ENCODE measurements at places on chromosomes 4 and X. TPM values are rescaled to one million over a fixed set of nuclear protein-coding genes. Genes with fewer than 3 reads are reported as not detected.

DNA sequence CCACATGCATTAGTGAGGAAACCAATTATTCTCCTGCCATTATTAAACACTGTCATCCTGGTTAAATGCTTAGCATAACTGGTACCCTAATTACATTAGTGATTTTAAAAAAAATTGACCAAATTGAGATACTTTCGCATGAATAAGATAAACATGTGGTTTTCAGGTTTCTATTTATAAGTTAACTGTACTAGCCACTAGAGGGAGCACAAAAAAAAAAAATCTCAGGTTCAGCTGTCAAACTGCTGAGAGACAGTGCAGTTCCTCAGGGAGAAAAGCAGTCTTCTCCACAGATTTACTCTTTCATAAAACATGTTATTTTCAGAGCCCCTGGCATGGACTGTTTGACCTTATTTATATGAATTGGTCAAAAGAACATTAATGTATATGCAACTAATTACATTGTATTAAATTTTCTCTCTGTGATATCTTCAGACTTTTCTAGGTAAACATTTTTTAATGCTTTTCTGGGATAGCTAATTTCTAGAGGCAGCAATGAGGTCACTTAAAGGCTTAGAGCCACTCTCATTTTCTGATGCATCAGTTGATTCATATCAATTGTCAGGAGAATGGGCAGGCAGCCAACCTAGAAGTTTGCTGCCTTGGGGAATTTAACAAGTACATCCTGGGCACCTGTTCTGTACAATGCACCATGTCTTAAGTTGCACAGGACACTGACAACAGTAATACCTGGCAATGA, 167.5 kb downstream of the CDS1 start:
- no peak for DNase-seq

HSD17B13 gene
- not detected for total RNA-seq

IL2 gene
- total RNA-seq, result 40.7 TPM

- DNase-seq, result no peak
Measured at GRCh38 chr4:3364634-3365314, 72.0 kb downstream of the RGS12 start.

GRCh38 chr4:188701952-188702351, 562.7 kb downstream of the TRIML1 start:
- no peak for DNase-seq

LRP2BP gene
- 0.41 TPM for total RNA-seq
